ENCODE measurements at places on chromosomes 2 and 18. TPM values are rescaled to one million over a fixed set of nuclear protein-coding genes. Genes with fewer than 3 reads are reported as not detected.
A peak's percentile ranks its signal among the peaks of the same experiment; 100 is the strongest.

Gene PTPRN
- not detected for total RNA-seq

Gene HOXD3
- 3.8 TPM for total RNA-seq

Gene CHRND
- total RNA-seq: 58.8 TPM

Gene LRRTM1
- total RNA-seq: not detected

Gene IL1RL1
- total RNA-seq: 2.9 TPM

Gene DPY30
- total RNA-seq: 32.9 TPM

Gene SERPINB5
- total RNA-seq: not detected

Gene C2orf66
- total RNA-seq: not detected

Gene ZNF396
- total RNA-seq: 0.69 TPM

Gene RASGRP3
- 13.0 TPM for total RNA-seq

Gene KLHL41
- 3,578 TPM for total RNA-seq

Gene IL37
- total RNA-seq: not detected

Gene KCNG2
- total RNA-seq: 0.20 TPM

Gene MYO1B
- 13.9 TPM for total RNA-seq

Gene SKA1
- total RNA-seq: 0.11 TPM

Gene ABCB11
- total RNA-seq: 0.04 TPM

- DNase-seq: peak; percentile 91
Measured at GRCh38 chr2:120323214-120323613, 22.7 kb upstream of the INHBB start.

GRCh38 chr18:9148203-9148552 is 11.6 kb downstream of the ANKRD12 start:
- DNase-seq: no peak

GRCh38 chr2:37551783-37552182 is 119.7 kb downstream of the CDC42EP3 start:
- no peak for DNase-seq

GRCh38 chr2:240502430-240503121 is 55.2 kb downstream of the ANKMY1 start:
- DNase-seq: no peak

GRCh38 chr2:7060631-7061449 is 143.6 kb downstream of the RNF144A start:
- no peak for DNase-seq

DNA sequence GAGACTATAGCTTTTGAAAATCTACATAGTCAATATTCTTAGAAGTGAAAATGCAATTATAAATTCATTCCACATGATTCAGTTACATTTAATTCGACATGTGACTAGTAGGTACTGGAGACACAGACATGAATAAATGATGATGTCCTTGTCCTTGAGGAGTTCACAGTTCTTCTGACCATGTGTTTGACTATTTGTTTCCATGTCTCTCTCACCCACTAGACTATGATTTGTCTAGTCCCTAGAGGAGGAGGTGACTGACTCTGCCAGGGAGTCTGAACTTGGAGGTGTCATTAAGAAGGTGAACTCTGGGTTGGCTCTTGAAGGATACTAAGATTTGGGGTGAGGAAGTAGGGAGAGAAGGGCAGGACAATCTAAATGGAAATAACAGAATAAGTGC is 20.7 kb upstream of the UGP2 start:
- no peak for DNase-seq

DNA sequence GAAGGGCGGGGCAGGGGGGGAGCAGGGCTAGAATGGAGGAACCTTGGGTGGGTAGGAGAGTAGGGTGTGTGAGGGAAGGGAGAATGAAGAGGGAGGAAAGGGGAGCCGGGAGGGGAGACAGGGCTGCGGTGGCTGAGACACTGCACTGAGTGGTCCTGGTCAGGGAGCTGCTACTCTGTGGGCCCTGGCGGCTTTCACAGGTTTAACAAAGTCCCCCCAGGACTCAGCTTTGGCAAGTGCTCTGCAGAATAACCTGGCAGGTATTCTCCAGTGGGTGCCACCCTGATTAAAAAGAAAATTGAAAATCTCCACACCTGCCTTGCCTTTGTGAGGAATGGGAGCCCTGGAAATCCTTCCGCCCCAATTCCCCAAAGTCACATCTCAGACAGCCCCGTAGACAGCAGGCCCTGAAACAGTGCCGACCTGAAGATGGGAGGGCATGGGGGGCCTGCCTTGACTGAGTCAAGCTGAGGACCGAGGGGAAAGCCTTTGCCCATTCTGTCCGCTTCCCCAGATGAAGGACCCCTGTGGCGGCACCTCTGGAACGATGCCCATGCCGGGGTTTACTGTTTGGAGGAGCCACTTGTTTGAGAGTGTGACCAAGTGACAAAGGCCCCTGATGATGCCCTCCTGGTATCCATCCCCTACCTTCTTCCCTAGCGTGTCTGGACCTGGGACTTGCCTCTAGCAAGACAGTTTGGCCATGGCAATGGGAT is 43.6 kb upstream of the OTOS start:
- DNase-seq: no peak

DNA sequence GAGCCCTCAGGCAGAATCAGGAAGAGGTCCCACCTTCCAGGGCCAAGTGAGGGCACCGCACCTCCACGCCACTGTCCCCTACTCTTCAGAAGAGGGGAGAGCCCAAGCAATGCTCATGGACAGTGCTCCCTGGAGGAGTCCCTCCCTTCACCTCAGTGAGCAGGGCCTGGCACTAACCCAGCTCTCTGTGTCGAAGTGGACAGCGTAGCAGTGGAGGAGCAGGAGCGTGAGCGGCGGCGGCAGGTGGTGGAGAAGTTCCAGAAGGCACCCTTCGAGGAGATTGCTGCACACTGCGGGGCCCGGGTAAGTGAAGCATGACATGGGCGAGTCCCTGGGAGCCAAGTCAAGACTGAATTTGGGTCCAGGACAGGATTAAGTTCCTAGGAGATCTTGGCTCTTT is 16.7 kb downstream of the POMC start:
- peak; percentile 53 for DNase-seq

- DNase-seq: no peak
Measured at GRCh38 chr2:26759845-26760244, 4.2 kb upstream of the SLC35F6 start.

DNA sequence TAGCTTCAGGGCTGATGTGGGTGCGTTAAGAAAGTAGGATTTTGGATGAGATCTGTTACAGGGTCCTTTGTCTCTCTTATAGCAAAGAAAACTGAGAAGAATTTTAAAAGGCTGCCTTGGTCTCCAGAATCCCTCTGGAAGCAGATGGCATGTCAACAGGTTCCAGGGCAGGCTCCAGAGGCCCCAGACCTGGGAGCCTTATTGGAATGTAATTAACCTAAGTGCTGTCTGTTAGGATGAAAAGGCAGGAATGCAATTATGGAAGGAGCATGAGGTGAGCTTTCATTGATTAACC is 97.2 kb upstream of the PKDCC start:
- DNase-seq: no peak

- no peak for DNase-seq
Measured at GRCh38 chr2:12090590-12090989, 344.2 kb downstream of the LPIN1 start.

DNA sequence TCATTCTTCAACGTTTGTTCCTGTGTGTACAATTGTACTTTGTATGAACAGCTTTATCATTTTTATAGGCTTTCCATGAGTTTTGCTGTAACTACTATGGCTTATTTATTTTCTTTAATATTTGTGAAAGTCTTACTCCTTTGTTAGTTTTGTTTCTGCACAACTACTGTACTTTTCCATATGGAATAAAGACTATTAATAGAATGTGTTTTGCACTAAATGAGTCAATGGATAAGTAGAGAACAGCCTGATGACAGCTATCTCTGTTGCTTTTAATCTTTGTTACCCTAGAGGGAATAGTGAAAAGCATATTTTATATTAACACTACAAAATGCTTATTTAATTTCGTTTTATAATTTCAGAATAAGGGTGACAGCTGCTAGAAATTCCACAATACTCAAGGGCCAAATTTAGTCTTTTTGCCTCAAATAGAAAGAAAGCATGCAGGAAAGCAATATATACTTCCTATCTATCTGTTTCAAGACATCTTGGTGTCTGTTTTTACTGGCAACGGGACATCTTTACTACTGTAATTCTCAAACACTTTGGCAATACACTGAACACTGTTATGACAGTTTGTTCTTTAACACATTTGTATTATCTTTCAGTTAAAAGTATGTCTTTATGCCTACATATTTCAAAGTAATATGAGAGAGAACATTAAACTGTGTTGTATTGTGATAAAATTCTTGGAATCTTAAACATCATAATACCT is 53.9 kb downstream of the WDSUB1 start:
- DNase-seq: no peak

- DNase-seq: peak; percentile 82
Measured at GRCh38 chr18:62999392-62999791, 284.1 kb downstream of the PHLPP1 start.

- DNase-seq: no peak
Measured at GRCh38 chr18:56445422-56445821, 193.0 kb downstream of the TXNL1 start.

DNA sequence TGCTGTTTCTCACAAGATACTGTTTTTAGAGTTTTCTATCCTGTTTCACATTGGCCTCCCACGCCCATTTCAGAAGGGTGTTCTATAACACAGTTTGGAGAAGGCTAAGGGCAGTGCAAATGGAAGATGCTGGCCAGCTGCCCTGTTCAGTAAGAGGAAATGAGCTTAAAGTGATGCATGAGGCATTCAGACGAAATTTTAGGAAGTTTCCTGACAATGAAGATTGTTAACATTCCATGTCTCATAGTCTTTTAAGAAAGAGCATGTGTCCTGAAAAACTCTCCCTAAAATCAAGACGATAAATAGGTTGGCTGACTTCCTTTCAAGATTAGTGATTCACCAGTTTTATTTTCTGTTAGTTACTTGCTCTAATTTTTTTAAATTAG is 484.2 kb upstream of the NRP2 start:
- peak; percentile 24 for DNase-seq

DNA sequence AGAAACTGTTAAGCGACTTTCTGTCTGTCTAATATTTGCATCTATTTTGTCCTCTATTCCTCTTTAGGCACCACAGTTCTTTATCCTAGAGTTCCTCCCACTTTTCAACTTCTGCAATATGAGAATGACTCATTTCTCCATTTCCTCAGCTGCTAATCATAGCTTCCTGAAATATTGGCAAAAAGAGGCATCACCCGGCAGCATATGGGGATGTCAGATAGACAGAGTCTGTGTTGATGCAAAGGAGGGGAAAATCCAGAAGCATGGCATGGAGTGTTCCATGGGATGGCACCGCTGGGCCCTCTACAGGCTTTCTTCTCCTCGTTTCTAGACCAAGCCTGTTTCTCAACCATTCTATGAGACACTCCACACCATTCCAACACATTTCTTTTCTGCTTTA is 93.4 kb downstream of the DOCK10 start:
- DNase-seq: no peak

DNA sequence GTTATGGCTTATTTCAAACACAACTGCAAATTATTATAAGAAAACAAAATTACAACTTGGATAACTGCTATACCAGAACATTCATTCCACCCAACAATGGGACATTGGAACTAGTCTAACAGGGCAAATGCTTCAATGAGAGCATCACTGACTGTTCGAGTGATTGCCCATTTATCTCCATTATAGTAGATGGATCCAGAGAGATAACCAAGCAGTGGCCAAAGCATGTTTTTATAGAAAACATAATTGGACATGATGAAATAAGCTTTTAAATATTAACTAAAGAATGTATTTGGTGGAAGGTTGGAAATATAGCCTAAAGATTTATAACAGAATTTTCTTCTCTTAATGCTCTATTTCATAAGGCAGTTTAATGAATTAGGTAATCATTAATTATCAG is 634.8 kb downstream of the NUP35 start:
- DNase-seq: no peak

DNA sequence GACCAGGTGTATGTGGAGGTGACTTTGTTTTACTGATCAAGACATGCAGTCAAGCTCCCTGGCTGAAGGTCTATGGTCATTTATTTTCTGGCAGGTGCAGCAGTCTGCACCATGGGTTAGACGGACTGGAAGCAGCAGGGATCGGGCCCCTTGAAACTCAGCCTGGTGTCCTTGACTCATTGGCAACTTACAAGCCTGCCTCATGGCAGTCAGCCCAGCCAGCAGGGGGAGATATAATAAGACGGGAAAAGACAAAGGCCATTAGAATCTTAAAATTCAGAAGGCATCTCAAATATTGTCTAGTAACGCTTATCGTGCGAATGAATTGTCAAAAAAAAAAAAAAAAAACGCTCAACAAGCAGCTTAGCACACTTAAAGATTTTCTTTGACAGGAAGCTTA is 308.2 kb downstream of the EN1 start:
- peak; percentile 49 for DNase-seq

DNA sequence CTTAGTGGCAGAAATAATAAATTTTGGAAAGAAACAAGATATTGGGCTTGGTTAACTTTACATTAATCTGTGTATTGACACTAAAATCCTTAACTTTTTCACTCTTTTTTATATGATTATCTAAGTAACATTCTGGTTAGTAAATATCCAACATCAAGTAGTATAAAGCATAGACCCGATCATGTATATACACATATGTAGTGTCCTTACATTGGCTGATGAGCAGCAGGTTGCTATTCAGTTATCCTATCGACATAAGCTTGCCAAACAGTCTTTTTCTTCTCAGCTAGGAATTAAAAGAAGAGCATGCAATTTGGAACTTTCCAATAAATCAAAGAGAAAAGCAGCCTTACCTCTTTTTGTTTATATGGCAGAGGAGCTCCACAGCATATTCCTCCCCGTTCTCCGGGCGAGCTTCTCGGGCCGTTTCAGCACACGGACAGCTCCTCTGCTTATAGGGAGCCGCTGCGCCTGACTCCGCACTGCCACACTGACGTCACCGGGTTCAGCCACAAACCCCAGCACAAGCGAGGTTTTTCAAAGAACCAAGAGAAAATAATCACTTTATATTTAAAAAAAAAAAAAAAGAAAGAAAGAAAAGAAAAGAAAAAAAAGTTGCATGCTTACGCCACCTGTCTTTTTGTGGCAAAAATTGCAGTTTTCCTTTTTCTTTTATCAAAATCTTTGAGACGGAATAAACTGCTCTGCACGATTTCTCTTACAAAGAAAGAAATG is at the start of gene SCG2:
Gene SCG2 (minus strand): TSS at position 430 of the 735 bp plus-strand sequence. CDS start 3,079 bp downstream, outside the sequence.
- peak; percentile 76 for DNase-seq

- no peak for DNase-seq
Measured at GRCh38 chr2:68135448-68136320, 22.0 kb upstream of the PNO1 start.

- no peak for DNase-seq
Measured at GRCh38 chr18:14086458-14087231, 45.6 kb downstream of the ZNF519 start.

DNA sequence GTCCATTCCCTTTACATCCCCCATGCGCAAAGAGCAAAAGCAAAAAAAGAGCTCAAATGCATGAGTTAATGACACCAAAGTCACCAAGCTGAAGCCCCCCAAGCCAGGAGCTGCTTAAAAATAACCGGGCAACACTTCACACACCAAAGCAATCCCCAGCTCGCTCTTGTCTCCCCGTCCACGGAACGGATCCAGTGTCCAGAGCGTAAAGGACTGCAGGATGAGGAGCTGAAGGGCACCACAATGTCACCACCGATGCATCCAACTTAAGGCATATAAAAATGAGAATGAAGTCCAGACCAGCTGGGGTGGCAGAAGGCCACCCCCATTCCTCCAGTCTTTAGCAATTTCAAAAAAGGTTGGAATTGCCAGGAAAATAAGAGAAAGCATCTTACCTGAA is 8.7 kb downstream of the SMAD7 start:
- no peak for DNase-seq
